ENCODE measurements at places on chromosomes 4 and X.
A peak's percentile ranks its signal among the peaks of the same experiment; 100 is the strongest.

DNA sequence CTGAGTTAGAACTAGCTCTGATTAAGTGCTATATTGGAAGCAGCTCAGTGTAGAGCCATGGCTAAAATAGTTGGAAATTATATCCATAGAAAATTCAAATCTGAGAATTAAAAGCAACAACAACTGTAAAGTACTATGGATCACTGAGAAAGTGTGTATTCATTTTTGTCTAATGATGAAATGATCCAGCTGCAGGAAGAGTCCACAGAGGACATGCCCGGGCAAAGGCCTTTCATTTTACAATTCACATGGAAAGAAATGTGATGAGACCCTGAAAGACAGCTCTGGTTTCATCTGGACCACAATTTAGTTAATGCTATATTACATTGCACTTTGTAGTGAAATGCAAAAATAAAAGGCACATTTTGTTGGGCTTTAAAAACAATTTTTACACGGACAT is 196.8 kb upstream of the FAT1 start:
- DNase-seq, result no peak

DNA sequence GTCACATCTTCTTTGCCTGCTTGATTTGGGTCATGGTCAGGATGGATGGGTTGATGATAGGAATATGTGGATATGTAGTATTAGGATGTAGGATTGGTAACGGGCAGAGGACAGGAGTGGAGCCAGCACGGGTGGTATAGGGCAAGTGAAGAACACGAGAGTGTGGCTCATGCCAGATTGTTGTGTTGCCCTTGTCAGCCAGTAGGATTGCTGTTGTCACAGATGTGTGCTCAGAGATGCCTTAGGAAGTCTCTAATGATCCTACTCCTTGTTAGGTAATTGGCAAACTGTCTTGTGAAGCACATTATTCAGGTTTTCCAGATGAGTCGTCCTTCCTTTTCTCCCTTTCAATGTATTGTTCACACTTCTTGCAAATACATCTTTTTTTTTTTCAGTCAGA is 5.5 kb downstream of the ATP10D start:
- no peak for DNase-seq

DNA sequence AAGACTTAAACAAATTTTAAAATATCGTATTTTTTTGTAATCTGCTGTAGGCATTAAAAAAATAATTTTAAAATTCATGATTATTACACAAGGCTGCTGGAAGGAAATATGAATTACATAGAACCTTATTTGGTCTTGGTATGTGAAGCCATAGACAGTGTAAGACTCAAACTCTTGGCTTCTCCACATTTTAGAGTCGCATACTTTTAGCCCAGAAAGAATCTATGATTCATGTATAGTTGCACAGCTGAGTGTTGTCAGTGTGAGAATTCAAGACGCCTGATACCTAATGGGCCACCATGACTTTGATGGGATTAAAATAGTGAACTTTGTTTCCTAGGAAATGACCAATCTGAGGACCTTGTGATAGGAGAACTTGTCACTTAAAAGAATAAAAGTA is 1.4 kb downstream of the INTU start:
- DNase-seq, result no peak

DNA sequence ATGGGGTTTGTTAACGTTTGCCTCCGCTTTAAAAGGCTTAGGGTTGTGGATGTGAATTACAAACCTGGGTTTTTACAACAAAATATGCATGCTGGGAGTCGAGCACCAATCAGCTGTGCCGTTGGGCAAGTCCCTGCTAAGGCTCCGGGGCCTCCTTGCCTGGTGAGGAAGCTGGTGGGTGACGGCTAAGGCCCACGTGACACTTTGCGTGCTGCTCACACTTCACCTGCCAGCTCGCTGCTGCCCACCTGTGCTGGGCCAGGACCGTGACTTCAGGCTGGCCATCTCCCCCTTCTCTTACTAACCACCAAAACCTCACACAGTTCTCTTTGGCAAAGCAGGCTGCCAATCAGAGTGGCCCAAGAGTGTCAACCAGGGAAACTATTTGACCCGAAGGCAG is 178.3 kb downstream of the AFAP1 start:
- DNase-seq, result no peak

DNA sequence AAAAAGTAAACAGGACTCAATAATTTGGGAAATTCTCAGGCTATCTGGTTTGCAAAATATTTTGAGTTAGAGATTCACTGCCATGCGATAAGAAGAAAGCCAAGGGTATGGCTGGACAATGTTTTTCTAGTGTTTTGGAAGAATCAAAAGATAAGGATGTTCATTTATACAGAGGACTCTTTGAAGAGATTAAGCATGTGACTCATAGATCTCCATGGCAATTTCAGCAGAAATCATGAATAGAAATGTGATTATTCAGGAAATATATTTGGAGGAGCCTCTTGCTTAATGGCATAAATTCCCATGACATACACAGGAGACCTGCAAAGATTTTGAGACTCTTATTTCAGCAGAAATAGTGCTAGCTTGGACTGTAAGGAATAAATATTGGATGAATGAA is 16.7 kb upstream of the FRAS1 start:
- DNase-seq, result no peak

GRCh38 chrX:38313190-38313589 is 14.1 kb downstream of the RPGR start:
- no peak for DNase-seq

GRCh38 chr4:52512291-52512690 is 146.8 kb downstream of the USP46 start:
- no peak for DNase-seq

GRCh38 chrX:110286106-110286505 is 31.8 kb downstream of the AMMECR1 start:
- DNase-seq, result no peak

- no peak for DNase-seq
Measured at GRCh38 chr4:143514169-143514495, 630 bp downstream of the SMARCA5 start.

GRCh38 chr4:123661080-123661737 is 264.6 kb downstream of the SPRY1 start:
- DNase-seq, result no peak

DNA sequence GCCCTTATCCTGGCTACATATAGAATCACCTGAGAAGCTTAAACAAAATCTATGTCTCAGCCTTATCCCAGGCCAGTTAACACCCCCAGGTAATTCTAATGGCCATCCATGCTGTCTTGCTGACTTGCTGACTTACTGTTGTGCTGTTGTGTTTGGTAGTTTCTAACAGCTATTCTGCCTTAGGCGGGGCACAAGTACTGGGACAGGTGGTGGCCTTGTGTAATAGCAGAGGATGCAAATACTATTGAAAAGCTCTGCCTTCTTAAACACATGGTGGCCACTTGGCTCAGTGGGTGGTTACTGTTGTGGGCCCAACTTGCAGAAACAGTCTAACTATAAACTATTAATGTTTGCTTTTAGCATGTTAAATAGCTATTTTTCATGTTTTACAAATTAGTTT is 56.2 kb downstream of the CDS1 start:
- no peak for DNase-seq

- DNase-seq, result no peak
Measured at GRCh38 chr4:175932116-175932515, 120.1 kb upstream of the GPM6A start.

DNA sequence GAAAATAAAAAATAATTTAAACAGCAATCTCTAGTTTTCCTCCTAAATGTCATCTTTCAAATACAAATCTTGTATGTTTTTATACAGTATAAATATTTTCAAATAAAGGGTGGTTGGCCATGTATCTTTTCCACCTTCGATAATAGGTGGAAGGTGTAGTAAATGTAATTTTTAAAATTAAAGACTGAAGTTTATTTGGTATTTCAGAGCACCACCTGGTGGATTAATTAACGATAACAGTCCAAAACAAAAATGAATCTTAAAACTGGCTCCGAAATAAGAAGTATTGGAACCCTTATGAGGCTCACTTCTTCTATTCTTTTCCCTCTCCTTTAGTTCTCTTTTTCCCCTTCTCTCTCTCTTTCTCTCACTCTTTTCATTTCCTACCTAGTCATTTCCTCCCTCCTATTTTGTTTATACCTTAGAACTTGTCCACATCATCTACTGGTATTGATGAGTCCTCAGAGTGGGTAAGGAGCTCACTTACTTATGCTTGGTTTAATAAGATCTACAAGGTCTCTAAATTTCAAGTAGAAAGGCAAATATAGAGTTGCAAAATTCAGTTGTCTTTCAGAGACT is 82.9 kb upstream of the EXOC1L start:
- DNase-seq, result no peak

DNA sequence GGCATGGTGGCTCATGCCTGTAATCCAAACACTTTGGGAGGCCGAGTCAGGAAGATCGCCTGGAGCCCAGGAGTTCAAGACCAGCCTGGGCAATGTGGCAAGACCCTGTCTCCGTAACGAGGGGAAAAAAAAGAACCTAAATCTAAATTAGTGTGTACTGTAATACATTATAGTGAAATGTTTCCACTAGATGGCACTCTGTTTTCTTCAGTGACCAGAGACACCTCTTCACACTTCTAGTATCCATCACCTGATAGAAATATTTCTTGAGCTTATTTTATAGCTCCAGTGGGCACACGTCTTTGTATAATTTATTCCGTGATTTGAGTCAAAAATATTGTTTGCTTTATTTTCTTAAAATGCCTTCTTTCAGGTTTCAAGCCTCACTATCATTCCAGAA is 600.9 kb upstream of the DIPK2B start:
- DNase-seq, result no peak

GRCh38 chr4:7419961-7420660 is 14.6 kb downstream of the PSAPL1 start:
- no peak for DNase-seq

GRCh38 chrX:131821945-131822622 is 201.0 kb upstream of the STK26 start:
- DNase-seq, result peak; percentile 78

DNA sequence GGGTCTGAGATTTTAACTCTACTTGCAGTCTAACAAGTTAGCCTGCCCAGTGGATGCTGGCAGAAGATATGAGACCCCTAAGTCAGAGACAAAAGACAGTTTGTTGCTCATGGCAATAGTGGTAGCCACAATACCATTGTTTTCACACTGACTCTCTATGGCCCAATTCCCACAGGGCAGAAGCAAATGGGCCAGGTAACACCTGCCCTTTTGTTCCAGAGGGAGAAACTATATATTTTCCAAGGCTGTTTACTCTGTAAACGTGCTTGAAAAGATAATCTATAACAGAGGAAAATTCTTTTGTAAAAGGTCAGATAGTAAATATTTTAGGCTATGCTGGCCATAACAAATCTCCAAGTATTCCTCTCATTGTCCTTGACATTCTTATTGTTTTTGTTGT is 57.2 kb upstream of the NPNT start:
- DNase-seq, result no peak

DNA sequence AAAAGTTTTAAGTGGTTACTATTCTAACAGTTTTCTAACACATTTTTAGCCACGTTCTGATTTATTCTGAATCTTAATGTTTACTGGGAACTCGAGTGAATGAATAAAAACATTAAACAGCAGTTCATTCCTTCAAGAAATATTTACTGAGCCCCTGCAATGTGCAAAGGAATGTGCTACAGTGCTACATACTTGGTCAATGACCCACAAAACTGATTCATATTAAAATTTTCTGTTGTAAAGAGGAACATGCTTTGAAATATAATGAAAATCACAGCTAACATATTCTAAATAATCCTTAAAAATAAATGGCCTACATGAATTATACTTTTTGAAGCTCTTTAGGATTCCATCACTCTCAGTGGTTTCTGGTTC is 78.7 kb downstream of the ARAP2 start:
- DNase-seq, result no peak

- DNase-seq, result no peak
Measured at GRCh38 chr4:142984871-142985585, 138.9 kb upstream of the INPP4B start.

DNA sequence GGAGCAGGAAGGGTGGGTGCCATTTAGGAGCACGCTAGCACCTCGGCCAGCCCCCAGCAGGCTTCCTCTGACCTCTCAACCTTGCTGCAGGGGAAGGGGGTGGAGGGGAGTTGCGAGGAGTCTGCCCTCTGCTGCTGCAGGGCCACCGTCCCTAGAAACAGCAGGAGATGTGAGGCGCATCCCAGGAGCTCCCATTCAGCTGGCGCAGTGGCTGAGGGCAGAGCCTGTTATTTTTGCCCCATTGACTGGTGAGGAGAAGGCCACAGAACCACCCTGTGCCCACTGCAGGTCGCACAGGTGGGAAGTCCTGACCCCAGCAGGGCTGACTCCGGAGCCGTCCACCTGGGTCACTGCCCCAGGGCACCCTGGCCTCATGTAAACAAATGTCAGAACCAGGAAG is 8.0 kb downstream of the PDE6B start:
- no peak for DNase-seq

GRCh38 chr4:37981425-37981824 is 21.2 kb downstream of the PTTG2 start:
- DNase-seq, result no peak

GRCh38 chr4:24624381-24624780 is 40.0 kb upstream of the DHX15 start:
- DNase-seq, result no peak

GRCh38 chr4:112518675-112519074 is 2.7 kb upstream of the NEUROG2 start:
- no peak for DNase-seq

GRCh38 chr4:53205970-53206369 is 159.9 kb downstream of the SCFD2 start:
- no peak for DNase-seq

GRCh38 chr4:156634612-156635011 is 337.0 kb downstream of the PDGFC start:
- no peak for DNase-seq

- no peak for DNase-seq
Measured at GRCh38 chr4:118849867-118850487, 14.1 kb upstream of the SEC24D start.

- no peak for DNase-seq
Measured at GRCh38 chrX:39115166-39115565, 313.9 kb downstream of the MID1IP1 start.

- DNase-seq, result no peak
Measured at GRCh38 chrX:146907391-146908240, 93.1 kb upstream of the CXorf51A start.

DNA sequence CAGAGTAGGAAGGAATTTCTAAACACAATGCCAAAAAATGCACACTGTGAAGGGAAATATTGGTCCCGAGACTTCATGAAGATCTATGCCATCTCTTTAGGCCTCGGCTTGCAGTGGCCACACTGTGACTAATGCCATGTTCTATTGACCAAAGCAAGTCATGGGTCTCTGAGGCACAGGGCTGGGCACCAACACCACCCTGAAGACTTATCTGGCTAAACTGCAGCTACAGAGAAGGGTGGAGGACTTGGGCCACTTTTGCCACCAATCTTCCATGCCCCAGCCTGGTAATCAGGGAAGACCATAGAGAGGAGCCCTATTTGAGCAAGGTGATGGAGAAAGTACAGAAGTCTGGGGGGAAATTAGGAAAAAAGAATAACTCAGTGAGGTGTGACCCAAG is 42.1 kb downstream of the HMX1 start:
- no peak for DNase-seq

GRCh38 chr4:151304755-151305154 is 20.6 kb downstream of the SH3D19 start:
- DNase-seq, result no peak
